HT1080 (cell line): ENCODE measurements at places on chromosomes 7 and 10. TPM values are rescaled to one million over a fixed set of nuclear protein-coding genes. Genes with fewer than 3 reads are reported as not detected.
A peak's percentile ranks its signal among the peaks of the same experiment; 100 is the strongest.

DNA sequence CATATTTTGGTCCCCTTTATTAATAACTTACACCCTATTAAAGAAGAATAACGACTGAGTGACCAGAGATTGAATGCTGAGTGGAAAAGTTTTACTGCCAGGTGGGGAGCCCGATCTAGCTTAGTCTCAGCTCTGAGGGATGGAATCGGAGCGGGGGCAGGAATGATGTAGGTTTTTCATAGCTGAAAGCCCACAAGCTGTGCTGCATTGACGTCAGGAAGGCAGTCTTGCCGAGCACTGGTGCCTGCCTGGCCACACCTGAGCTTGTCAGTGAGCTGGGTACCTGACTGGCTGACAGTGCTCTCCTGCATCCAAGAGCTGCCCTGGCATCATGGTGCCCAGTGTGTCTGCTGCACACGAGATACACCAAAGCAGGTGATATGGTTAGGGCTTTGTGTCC, 34.8 kb downstream of the GRK5 start:
- no peak for DNase-seq

DNA sequence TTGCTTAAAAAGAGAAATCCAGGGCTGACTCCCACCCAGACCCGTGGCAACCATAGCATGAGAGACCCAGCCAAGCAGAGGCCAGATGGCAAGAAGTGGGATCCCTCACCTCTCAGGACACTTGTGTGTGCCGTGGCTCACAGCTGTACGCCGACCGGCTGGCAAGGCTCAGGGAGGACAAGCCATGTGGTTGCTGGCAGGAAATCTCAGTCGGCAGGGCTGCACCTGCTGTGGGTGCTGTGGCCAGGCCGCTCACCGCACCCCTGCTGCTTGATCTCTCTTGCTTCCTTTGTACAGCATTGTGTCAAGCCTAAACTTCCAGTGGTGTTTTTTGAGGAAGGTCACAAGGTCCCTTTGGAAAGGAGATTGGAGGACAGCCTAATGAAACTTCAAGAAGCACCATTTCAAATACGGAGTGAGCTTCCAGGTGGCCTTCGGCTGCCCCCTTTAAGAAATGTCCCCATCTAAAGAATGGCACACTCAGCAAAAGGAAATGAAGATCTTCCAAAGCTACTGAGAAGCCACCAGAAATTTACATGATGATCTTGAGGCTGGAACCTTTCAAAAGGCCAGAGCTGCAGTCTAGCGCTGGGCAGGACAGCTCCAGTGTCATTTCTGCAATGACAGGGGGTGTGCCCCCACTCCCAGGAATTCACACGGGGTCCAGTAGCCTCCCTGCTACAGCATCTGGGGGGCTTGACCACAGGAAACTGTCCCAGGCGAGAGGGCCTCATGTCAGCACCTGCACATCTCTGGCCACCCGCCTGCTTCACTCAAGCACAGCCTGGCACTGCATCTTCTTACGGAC, 409.0 kb upstream of the MGMT start:
- no peak for DNase-seq

DNA sequence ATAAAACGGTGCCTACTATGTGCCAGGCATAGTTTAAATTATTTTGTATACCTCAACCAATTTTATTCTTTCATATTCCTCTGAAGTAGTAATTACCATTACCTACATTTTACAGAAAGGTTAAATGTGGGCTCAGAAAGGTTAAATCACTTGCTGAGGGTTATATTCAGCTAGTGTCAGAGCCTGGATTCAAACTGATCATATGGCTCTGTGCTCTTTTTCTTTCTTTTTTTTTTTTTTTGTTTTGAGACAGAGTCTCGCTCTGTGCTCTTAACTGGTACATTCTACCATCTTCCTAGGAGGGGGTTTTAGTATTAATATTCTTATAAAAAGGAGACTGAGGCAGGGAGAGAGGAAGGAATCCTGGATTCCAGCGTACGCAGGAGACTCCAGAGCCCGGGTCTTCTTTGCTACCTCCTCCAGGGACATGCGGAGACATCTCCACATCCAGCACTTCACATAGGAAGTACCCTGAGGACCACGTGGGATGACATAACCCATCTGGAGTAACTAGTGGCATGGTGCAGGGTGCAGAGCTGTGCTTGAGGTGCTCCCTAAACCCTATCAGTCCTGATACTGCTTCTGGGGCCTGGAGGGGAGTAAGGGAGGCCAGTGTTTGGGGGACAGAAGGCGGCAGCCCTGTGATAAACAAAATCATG, 29.6 kb upstream of the ATXN7L1 start:
- DNase-seq, result no peak

DNA sequence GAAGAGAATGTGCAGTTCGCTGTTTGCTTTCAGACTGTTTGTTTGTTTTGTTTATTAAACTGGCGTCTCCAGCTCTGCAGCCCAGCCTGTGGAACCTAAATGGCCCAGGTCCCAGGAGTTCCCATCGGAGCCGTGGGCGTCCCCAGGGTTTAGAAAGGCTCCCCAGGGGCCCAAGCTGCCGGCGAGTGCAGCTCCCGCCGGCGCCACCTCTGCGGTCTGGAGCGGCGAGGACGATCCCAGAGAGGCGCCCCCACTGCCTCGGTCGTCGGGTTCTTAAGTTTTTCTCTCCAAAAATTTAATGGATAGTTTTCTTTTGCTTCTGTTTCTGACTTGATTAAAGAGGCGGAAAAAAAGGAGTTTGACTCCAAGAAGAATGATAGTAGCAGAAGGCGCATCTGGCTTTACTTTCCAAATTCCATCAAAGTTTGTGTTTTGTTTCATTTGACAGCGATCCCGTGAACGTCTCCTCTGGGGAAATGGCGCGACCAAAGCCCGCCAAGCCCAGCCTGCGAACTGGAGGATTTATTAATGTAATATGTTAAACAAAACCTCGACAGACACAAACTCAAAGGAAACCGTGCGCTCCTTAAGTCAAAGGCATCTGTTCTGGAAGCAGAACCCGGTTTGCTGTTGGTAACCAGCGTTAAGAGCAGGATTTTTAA, 718 bp upstream of the FZD1 start:
- DNase-seq, result peak; percentile 38

DNA sequence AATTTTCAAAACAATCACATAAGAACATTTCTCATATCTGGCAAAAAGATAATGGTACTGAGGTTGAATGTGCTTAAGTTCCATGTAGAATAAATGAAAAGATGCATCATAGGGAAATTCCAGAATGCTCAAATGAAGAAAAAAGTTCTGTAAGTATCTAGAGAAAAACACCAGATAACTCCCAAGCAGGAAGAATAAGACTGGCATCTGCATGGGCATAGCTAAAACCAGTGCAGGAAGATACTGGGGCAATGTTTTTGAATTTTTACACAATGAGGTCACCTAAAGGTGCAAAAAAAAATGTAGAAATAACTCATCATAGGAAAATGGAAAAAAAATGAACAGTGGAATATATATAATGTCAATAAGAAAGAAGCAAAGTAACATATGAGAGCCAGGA, 275.2 kb downstream of the BAMBI start:
- no peak for DNase-seq

GRCh38 chr10:48682265-48682664, 2.4 kb upstream of the WDFY4 start:
- no peak for DNase-seq

DNA sequence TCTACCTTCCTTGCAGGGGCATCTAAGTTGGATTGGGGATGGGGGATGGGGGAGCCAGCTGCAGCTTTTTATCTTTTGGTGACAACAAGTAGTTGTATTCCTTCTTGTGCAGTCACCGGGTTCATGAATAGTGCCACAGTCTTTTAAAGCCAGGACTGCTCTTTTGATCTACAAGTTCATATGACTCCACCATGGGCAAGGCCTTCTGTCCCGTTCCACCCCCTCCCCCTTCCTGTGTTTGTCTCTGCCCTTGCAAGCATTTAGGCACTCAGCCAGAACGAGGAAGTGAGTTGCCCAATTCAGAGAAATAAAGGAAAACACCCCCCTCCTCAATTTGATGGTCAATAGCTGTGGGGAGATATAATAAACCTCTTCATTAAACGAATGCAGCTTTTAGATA, 44.8 kb upstream of the EGR2 start:
- no peak for DNase-seq

DNA sequence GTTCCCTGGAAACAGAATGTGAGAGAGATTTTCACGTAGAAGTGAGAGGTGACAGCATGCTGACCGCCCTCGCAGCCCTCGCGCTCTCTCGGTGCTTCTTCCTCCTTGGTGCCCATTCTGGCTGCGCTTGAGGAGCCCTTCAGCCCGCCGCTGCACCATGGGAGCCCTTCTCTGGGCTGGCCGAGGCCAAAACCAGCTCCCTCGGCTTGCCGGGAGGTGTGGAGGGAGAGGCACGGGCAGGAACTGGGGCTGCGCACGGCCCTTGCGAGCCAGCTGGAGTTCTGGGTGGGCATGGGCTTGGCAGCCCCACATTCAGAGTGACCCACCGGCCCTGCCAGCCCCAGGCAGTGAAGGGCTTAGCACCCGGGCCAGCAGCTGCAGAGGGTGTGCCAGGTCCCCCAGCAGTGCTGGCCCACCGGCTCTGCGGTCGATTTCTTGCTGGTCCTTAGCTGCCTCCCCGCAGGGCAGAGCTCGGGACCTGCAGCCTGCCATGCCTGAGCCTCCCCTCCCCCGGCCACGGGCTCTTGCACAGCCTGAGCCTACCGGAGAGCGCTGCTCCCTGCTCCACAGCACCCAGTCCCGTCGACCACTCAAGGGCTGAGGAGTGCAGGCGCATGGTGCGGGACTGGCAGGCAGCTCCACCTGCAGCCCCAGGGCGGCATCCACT, 888.7 kb upstream of the ZWINT start:
- no peak for DNase-seq

GRCh38 chr10:110772454-110773025, 99.2 kb upstream of the PDCD4 start:
- no peak for DNase-seq

DNA sequence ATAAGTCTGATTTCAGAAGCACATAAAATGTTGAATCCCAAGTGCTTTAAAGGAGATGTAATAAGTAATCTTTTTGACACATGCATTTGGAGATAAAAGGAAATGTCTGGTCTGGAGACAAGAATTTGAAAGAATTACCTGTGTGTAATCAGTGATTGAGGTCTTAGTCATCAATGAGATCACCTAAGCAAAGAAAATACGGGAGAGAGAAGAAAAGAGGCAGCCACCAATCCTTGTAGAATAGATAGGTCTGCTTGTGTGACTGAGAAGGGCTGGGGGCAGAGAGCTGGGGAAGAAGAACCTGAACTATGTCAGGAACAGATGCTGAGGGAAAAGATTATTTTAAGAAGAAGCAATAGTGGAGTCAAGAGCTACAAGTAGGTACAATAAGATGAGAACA, 49.3 kb upstream of the ITPRID1 start:
- DNase-seq, result peak; percentile 55

DNA sequence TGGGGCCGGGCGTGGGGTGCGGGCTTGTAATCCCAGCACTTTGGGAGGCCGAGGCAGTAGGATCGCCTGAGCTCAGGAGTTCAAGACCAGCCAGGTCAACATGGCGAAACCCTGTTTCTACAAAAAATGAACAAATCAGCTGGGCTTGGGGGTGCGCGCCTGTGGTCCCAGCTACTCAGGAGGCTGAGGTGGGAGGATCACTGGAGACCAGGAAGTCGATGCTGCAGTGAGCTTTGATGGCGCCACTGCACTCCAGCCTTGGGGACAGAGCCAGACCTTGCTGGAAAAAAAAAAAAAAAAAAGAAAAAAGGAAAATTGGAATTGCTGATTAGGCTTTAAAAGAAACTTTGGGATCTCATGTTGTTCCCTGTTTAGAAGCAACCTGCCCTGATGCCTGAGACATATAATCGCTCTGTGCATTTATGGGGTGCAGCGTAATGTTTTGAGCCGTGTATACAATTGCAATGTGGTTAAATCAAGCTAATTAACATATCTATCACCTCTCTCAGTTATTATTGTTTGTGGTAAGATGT, 851 bp downstream of the AKR1E2 start:
- DNase-seq, result no peak

DNA sequence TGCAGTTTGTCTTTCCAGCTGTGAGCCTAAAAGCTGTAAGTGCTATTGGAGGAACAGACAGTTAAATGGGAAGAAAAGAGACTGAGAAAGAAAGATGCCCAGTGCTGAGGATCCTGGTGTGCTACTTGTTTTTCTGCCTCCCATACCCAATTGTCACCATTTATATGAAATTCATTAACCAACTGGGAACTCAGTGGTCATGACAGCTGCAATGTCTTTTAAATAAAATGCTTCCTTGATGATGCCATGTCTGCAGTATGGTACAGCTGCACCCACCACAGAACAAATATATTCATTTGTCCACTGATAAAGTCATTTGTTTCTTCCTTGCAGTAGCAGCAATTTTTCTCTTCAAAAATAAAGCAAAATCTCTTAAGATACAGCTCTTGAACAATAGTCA, 15.6 kb upstream of the RTKN2 start:
- DNase-seq, result no peak

- DNase-seq, result no peak
These were observed 348.9 kb downstream of the PTPRN2 start for GRCh38 chr7:158238616-158239289.

Gene TBXAS1
- total RNA-seq, result 13.0 and 13.5 TPM in 2 replicates

Gene RBP3
- total RNA-seq, result not detected in 2 replicates

Gene FGFR2
- total RNA-seq, result 0.07 TPM in 1 of 2 replicates, not detected in the other

Gene ZNF467
- 1.7 and 2.4 TPM in 2 replicates for total RNA-seq

Gene YWHAG
- 71.3 and 93.3 TPM in 2 replicates for total RNA-seq

Gene WNT2
- not detected in 2 replicates for total RNA-seq

Gene CTTNBP2
- total RNA-seq, result 3.2 and 3.8 TPM in 2 replicates
